ENCODE measurements at places on chromosomes 11 and 22.

DNA sequence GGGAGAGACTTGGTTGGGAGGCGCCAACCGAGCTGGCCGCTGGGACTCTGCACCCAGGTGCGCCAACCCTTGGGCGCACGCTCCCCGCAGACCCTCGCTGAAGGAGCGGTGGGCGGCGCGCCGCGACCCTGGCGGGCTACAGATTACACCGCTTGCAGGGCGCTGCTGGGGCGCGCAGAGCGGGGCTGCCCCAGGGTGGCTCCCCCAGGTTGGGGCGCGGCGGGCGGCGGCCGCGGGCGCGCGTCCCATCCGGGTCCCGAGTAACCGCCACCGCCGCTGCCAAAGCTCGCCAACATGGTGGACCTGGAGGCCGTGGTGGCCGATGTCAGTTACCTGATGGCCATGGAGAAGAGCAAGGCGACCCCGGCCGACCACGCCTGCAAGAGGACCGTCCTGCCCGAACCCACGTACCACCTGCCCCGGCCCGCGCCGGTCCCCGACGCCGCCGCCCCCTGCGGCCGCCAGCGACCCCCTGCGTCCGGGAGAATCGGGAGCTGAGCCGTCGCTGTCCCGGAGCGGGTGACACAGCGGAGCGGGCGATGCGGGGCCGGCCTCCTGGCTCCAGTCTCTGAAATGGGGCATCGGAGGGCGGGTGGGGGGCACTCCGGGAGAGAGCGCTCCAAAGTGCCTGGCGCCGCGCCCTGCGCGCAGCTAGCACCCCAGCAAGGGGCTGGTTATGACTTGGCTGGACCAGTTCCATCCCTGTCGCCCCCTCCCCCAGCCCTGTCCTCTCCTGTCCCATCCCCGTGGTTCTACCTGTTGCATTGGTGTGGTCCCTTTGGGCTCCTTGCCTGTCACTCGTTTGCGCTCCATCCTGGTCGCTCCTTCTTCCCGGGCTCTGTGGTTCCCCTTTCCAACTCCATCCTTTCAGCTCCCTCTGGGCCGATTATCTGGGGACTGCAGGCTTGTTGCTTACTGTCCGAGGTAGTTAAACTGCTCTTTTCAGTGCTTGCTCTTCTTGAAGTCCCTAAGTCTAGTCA is 143.3 kb upstream of the GRK3 start:
- no peak for DNase-seq

DNA sequence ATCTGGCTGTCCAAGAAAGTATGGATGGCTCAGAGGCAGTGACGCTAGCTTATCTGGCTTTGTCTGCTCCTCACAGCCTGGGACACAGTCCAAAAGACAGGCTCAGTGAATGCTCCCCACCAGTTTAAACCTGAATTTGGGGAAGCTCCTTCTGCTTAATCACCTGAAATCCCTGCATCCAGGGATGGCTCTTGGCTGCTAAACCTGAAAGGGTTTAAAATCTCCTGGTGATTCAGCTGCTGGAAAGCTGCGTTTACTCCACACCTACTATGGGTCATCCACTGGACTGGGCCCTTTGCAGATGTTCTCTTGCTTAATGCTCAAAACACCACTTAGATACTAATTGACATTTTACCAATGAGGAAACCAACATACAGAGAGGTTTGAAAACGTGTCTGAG is 302.0 kb upstream of the NARS2 start:
- no peak for DNase-seq

GRCh38 chr11:70111269-70112016 is 33.3 kb downstream of the ANO1 start:
- DNase-seq, result peak; percentile 5

DNA sequence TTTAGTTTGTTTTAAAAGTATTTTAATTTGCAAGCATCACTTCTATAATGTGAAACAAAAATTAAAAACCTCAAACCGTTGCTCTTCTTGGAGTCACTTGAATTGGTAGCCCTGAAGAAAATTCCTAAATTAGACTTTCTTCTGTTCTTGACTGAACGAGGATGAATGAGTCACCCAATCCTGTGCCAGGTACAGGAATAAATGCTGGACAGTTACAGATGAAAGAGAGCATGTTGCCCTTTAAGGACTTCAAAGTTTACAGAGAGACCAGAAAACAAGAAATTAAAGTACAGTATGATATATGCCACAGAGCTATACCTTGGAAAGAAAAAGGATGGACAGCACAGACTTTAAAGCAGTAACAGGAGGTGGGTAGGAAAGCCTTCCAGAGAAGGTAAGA is 41.3 kb upstream of the CXCR5 start:
- DNase-seq, result no peak

DNA sequence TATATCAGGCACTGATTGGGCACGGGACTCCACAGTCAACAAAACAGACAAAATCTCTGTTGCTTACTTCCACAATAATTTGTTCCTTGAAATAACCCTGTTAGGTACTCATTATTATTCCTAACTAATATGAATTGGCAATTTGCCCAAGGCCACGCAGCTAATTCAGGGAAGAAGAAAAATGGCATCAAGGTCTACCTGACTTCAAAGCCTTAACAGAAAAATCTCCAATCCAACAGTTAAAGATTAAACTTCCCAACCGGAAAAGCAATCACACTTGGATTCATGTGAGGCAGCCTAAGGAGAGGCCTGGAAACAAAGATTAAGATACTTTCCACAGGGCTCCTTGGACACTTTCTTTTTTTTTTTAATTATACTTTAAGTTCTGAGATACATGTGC is 68.9 kb downstream of the PRCP start:
- no peak for DNase-seq
